ENCODE measurements at places on chromosomes 2 and 18.

DNA sequence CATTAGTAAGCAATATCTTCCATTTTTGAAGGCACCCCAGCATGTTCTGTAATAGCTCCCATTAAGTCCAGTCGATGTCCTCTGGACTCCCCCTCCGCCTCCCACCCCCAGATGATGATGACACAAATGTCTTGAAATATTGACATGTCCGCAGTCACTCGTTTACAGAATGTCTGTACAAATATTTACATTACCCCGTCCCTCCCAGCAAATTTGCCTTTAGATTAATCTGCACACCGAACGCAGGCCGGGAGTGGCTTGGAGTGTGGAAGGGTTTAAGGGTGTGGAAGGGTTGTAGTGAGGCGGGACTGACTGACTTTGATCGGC lies 853 bp upstream of the OSBPL6 start:
- no peak for DNase-seq

GRCh38 chr2:187573722-187574121 lies 19.5 kb upstream of the TFPI start:
- DNase-seq: no peak

- DNase-seq: no peak
Observed at GRCh38 chr18:28584731-28585130, 407.8 kb upstream of the CDH2 start.

GRCh38 chr2:205811387-205811786 lies 129.1 kb downstream of the NRP2 start:
- no peak for DNase-seq

GRCh38 chr18:12998332-12999060 lies 7.3 kb downstream of the CEP192 start:
- DNase-seq: no peak

DNA sequence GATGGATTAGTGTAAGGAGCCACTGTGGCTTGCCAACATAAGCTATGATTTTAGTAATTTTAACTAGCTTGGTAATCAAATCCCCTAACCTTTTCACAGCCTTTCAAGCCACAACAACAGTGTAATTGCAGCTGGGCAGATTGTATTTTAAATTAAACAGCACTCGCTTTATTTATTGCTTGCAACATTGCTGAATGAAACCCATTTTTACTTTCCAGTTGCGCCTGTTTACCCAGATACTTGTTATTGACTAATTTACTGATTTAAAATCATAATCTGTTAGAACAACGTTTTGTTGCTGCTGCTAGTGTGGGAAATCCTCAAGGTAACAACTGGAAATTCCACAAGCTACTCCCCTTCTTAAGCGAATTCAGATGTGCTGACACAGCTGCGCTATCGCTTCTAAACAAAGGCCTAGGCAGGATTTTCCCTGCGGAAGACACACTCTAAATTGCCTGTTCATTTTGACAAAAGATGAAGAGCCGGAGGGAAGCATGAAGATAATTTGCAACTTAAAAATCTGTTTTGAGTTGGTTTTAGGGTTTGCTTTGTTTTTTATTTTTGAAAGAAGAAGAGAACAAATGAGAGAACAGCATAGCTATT lies 283.9 kb downstream of the ALPK2 start:
- DNase-seq: no peak

GRCh38 chr2:133641942-133642725 lies 73.9 kb upstream of the NCKAP5 start:
- DNase-seq: no peak

DNA sequence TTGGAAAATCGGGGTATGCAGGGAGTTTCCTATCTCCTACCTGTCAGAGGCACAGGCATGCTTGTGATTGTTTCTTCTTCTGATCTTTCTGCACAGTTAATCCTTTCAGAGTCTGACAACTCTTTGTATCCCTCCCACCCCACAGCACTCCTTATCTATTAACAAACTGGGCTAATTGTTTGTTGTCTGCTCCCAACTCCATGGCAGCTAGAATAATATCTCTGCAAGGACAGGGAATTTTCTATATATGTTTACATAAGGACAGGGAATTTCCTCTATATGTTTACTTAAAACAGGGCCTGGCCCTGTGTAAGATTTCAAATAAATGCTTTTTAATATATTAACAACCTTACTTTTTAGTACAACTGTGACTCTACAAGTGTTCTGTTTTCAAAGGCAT lies 36.0 kb upstream of the VRK2 start:
- DNase-seq: no peak

DNA sequence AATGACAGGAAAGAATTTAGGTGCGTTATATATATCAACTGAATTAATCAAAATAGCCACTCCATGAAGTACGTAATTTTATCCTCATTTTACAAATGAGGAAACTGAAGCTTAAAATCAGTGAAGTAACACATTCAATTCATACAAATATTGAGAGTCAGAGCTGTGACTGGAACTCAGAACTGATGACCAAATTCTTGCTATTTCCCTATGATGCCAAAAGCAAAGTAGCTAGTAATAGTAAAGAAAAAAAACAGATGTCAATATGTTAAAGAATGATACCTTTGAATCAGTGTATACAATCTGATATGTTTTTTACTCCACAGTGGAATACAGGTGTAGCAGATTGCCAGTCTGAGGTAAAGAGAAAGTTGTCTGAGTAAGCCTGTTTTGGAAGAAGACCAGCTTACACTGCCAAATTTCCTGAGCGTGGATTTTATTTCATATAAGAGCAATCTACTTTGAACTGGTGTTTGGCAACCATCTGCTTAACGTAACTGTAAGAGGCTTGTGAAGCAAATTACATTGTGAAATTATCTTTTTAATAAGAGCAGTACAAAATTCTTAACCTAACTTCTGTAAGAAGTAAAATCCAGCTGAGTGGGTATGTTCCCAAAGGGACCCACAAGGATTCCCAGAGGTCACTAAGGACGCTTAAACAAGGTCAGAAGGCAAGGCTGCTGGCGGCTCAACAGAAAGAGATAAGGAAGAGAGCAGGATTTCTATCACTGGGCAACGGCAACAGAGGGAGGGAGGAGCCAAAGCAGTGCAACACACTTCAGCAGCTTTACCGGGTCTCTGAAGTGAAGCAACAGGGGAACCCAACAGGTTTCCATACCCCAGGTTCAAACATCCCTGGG lies 85.6 kb downstream of the IKZF2 start:
- DNase-seq: no peak

DNA sequence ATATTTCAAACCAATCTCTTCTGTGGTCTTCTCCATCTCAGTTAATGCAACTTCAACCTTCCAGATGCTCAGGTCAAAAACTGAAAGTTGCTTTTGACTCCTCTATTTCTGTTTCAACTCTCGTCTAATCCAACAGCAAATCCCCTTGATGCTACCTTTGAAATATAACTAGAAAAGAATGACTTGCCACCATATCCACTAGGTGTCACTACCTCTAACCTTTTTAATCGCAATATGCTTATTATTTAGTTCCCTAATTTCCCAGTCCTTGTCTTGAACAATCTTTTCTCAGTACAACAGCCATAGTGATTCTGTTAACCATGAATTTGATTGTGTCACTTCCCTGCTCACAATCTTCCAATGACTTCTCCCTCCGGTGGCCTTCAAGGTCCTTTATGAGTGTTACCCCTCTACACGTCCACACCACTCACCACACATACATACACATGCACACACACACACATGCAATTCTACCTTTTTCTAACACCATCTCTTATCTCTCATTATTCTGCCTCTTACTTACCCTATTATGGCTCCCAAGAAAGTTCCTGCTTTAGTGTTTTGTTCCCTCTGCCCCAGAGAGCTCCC lies 245.5 kb upstream of the KCNJ3 start:
- DNase-seq: no peak

DNA sequence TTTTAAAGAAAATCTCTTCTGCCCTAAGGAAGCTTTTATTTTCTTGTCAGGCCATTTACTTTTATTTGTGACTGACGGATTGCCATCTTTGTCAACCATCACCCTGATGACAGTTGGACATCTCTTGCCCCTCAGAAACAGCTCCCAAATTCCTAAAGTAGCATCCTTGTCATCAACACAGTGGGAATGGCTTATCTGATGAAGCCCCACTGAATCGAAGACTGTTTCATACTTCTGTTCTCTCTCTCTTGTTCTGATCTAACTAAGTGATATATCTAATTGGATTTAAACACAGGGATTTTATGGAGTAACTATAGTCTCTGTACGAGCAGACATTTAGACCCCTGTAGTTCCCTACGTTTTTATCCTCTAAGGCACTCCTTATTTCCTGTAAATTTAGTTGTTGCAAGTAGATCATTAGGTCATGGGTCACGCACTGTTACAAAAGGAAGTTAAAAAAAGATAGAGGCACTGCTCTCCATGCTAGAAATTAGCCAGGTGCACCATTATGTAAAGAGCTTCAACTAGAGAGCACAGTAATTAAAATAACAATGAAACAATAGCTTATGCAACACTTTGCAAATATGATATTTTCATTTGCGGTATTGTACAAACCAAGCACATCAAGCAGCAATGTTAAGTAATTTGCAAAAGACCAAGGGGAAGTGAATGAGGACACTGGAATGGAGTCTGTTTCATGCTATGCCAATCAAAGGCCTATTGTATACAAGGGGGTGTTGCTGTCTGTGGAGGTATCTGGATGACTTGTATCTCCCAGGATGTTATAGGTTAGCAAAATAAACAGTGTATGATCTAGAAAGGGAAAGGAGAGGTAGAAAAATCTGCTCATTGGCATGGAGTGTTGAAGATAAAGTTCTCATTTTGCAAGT lies 284.7 kb downstream of the LRRTM1 start:
- no peak for DNase-seq

DNA sequence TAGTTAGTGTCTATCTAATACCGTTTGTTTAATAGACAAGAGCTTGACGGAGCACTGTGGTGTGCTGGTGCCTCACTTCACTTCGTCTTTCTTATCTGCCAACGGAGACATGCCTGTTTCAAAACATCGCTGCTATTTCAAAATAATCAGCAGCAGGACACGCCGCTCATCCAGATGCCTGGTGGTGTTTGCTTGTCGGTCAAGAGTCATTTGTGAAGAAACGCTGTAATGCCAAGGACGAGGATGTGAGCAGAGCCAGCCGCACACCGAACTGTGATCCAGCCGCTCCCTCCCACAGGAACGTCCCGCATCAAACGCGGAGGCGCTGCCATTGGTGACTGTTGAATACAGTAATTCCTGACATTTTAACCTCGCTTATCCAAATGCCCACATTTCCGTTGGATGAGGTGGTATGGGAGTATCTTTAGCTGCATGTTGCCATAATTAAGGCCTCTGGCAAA lies 432.4 kb downstream of the FBXO15 start:
- no peak for DNase-seq

- no peak for DNase-seq
Observed at GRCh38 chr2:233818639-233819621, 35.4 kb downstream of the HJURP start.

DNA sequence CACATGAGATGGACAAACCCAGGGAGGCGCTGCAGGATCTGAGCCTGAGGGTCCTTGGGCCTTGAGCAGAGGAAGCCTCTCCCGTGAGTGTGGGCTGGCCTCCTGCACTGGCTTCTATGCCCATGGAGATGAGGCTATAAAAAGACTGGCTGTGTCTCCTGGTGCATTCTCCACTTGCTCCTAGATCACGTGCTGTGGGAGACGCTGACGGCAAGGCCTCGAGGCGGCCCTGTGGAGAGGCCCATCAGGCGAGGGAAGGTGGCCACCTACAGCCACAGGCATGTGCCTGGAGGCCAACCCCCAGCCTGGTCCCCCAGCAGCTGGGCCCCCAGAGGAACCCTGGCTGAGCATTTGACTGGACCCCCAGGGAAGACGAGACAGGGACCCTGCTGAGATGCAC lies 198.9 kb downstream of the TWIST2 start:
- DNase-seq: no peak

DNA sequence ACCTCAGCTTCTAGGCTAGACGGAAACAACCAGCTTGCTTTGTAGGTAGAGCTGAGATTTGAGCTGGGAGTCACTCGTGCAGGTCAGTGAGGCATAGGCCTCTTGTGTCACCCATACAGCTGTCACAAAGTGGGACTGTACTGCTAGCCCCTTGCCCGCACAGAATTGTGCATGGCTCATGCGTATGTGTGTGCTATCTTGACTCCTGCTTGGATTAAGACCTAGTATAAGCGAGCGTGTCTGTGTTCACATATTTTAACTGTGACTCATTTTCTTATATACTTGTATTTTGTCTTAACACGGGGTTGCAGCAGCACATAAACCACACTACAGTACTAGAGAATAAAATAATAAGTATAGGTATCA lies 20.1 kb downstream of the CEP68 start:
- no peak for DNase-seq

- DNase-seq: no peak
Observed at GRCh38 chr18:68314403-68314802, 400.5 kb downstream of the TMX3 start.

GRCh38 chr2:1489486-1489885 lies 76.2 kb downstream of the TPO start:
- no peak for DNase-seq

DNA sequence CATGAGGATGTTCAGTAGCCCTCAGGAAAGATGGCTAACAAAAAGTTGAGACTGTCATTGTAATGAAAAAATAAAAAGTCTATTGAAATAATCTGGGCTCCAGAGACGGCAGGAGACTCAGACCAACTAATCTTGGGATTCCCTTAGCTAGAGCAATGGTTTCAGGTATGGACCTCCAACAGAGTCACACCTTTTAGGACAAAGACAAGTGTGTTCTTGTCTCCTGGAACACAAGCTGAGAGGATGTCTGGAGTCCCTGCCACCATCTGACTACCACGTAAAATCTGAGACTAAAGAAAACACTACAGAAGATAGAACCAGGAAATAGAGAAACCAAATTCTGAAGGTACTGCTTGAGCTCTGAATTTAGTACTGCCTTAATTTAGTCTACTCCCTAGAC lies 103.3 kb upstream of the RBBP8 start:
- no peak for DNase-seq

- peak; percentile 76 for DNase-seq
Observed at GRCh38 chr18:48514786-48515185, 24.0 kb upstream of the CTIF start.

DNA sequence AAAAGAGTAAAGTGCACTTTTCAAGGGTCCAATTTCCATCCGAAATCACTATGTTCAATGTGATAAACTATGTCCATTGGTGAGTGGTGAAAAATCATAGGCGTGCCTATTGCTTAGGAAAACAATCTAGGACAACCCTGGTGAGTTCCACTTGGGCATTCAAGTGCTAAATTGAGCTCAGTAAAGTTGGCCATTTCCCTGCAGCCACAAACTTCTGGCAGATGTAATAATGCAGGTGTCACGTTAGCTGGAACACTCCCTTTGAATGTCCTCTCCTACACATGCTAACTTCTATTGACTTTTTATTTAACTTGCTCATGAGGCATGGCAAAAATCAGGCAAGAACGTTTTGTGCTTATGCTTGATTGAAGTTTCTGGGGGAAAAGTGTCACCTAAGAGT lies 67.1 kb downstream of the CPS1 start:
- no peak for DNase-seq

- no peak for DNase-seq
Observed at GRCh38 chr2:200077210-200077650, 121.8 kb downstream of the MAIP1 start.

Data from head of caudate nucleus (tissue), 42 donors.